Prostate gland (tissue), 2 donors: ENCODE measurements at places on chromosomes 3 and 15. TPM values are rescaled to one million over a fixed set of nuclear protein-coding genes. Genes with fewer than 3 reads are reported as not detected.

- H3K27ac ChIP-seq: no peak overlapping the region
- DNase-seq: no peak
- no peak overlapping the region for H3K4me3 ChIP-seq
- H3K27me3 ChIP-seq: no peaks in the 10 kb centered on the region
- no peaks in the 10 kb centered on the region for H3K4me1 ChIP-seq
Observed at GRCh38 chr3:174232658-174233429, 626.3 kb upstream of the NAALADL2 start.

DNA sequence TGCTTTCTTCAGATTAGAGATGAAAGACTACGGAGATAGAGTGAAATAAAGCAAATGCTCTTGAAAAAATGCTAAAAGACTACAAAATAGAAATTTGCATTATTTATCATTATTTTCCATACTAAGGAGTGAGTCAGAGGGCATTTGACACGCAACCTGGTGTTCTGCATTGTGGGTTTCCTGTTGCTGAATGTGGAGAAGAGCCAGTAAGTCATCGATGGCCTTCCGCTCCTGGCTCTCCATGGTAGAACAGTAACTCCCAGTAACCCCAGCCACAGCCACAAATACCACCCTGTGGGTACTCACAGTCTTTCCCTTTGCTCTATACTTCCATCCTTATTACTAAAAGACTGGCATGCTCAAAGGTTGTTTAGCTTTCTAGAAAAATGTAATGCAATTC is 61.5 kb downstream of the CGGBP1 start:
- no peaks in the 10 kb centered on the region for H3K4me1 ChIP-seq
- no peak for DNase-seq
- H3K36me3 ChIP-seq: no peaks in the 10 kb centered on the region
- H3K4me3 ChIP-seq: no peak overlapping the region
- no peaks in the 10 kb centered on the region for H3K27me3 ChIP-seq

DNA sequence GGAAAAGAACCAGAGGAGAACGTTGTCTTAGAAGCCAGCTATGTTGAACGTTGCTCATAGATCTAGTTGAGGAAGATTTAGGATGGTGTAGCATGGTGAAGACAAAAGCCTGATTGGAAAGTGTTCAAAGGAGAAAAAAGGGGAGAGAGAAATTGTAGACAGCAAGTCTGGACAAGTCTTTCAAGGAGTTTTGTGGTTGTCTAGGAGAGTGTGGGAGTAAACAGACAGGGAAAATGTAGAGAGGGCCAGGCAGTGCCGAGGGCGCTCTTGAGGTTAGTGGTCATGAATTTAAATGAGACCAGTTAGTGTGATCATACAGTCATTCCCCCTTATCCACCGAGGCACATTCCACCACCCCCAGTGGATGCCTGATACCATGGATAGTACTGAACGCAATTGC is 167.5 kb upstream of the IL12A start:
- DNase-seq: no peak
- H3K27ac ChIP-seq: no peak overlapping the region
- H3K4me1 ChIP-seq: no peaks in the 10 kb centered on the region
- H3K27me3 ChIP-seq: no peaks in the 10 kb centered on the region

DNA sequence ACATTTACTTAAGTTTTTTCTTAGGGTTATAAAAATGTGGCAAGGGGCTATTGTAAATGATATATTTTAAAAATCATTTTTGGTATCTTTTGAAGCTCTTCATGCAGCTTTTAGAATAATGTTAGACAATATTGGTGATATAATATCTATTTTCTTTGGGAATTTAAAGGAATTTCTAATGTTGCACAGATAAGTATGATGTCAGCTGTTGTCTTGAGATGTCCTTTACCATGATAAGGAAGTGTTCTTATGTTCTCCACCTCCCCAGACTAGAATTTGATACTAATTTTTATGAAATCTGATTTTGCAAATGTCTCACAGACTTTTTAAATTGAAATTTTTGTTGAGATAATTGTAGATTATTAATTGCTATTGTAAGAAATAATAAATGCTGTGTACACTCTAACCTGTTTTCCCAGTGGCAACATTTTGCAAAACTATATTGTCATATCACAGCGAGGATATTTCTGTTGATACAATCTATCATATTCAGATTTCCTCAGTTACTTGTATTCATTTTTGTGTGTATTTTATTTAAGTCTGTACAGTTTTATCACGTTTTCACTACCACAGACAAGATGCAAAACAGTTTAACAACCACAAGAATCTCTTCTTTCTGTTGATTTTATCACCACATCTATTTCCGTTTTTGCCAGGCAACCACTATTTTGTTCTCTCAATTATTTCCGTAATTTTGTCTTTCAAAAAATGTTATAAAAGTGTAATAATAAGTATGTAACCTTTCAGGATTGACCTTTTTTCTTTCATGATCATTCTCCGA is 55.4 kb downstream of the SPRED1 start:
- no peaks in the 10 kb centered on the region for H3K4me1 ChIP-seq
- no peaks in the 10 kb centered on the region for H3K27me3 ChIP-seq
- H3K4me3 ChIP-seq: no peak overlapping the region
- no peak for DNase-seq
- no peak overlapping the region for H3K27ac ChIP-seq
- no peaks in the 10 kb centered on the region for H3K36me3 ChIP-seq

- no peak overlapping the region for H3K4me3 ChIP-seq
- peak overlapping the region; percentile 8 for H3K27ac ChIP-seq
- no peaks in the 10 kb centered on the region for H3K27me3 ChIP-seq
- DNase-seq: peak; percentile 73
- no peaks in the 10 kb centered on the region for H3K36me3 ChIP-seq
- no peaks in the 10 kb centered on the region for H3K4me1 ChIP-seq
Observed at GRCh38 chr3:184345317-184346144, 8.1 kb downstream of the FAM131A start.

PAQR9 gene
- 6.2 TPM for total RNA-seq
